ENCODE measurements at places on chromosomes 2 and 18.

DNA sequence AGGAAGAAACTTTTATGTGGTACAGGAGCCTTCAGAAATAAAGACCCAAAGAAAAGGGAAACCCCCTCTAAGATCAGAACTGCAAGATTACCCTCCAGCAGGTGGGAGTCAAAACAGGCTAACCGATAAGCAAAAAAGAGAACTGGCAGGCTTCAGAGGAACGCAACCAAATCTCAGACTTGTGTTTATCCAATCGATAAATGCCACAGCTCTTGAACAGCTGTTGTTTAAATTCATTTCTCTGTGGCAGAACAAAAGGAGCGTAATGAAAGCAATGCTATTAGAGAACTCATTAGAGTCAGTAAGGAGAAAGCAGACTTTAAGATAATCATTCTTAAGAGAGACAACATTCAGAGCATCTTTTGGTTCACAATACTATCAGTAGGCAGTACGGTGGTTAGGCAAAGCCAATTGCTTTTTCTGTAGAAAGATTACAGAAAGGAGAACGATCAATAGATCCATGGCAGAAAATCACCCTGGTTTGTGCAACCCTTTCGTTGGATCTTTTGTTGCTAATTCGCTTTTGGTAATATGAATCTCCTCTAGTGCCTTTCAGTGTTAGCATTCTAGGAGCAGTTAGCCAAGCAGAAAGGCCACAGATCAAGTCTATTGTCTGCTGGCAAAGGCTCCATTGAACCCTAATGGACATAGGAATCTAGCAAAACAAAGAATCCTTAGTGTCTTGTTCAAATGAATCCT lies 476.4 kb upstream of the CHST9 start:
- DNase-seq: no peak

DNA sequence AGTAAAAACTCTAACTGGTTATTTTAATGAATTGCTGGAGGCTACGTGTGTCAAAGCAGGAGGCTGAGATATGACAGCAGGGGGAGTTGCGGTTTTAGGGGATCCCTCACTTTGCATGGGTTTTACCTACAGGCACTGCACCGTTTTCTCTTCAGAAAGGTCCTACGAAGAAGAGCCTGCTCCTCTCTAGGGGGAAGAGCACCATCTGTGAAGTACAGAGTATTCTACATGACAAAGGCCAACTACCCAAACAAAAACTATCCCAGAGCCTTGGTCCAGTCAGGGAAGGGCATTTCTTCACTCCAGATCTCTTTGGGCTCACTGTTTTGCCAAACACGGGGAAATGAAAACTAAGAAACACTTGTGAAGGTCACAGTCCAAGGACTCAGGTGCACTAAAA lies 696.7 kb upstream of the SOX11 start:
- no peak for DNase-seq

DNA sequence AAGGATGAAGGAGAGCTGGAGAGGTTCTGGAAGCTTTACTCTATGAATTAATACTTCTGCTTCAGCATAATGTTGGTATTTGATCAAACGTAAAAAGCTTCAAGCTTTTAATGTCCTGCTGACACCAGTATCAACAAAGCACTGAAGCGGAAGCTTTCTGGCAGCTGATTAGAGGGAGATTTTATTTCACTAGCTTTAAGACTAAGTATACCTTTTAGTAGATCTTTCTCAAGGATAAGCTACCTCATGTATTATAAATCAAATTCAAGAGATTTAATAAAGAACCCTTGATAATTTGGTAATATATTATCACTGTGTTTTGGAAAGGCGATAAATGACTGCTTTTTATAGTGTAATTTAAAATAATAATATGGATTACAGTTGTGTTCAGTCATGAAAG lies 128.0 kb upstream of the CD302 start:
- no peak for DNase-seq

DNA sequence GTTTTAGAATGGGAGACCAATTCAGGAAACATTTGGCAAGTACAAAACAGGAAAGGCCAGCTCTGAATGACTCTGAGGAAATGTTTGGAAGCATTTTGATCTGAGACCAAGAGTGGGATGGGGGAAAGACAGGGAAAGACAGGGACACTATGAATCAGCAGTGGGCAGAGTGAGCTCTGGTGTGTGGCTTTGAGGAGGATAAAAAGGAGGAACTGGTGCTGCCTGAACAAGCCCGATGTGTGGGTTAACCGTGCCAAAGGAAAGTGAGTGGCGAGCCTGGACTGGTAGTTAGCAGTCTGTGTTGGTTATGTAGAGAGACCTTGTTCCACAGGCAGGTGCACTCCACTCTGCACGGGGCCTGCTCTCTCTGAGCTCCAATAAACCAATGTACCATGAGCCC lies 5.3 kb downstream of the MFSD6 start:
- DNase-seq: no peak

DNA sequence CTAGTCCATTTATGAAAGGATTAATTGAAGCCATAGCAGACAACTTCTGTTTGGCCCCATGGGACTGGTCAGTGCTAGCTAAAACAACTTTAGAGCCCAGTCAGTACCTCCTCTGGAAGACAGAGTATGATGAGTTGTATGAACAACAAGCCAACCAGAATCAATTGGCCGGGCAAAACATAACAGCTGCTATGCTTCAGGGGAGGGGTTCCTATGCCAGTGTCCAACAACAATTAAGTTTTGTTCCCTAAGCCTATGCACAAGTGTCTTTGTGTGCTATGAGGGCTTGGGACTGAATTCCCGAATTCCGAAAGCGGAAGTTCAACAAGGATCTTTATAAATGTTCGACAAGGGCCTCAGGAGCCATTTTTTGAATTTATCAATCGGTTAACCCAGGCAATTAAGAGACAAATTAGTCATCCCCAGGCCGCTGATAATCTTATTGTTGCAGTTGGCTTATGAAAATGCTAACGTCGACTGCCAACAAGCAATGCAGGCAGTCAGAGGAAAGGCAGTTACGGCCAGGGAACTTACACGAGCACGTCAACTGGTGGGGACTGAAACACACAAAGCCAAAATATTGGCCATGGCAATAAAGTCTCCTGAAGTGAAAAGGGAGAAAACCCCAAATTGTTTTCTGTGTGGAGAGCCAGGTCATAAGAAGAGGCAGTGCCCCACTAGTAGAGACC lies 57.9 kb downstream of the ZNF638 start:
- peak; percentile 69 for DNase-seq

DNA sequence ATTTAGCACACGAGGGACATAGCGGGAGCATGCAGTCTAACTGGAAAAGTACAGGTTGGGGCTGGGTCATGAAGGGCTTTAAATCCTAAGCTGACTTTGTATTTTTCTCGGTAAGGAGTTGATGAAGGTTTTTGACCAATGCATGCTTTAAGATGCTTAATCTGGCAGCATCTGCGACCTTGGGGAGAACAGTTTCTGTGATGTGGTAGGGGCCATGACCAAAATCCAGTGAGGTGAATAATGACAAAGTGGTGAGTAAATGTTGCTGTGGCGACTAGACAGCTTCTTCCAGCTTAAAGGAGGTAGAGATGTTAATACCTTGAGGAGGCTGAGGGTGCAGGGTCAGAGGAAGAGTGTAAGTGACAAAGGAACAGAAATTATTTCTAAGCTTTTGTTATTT lies 174.6 kb upstream of the ALPP start:
- DNase-seq: no peak

GRCh38 chr18:39453882-39454281 lies 1888.3 kb upstream of the CELF4 start:
- no peak for DNase-seq

DNA sequence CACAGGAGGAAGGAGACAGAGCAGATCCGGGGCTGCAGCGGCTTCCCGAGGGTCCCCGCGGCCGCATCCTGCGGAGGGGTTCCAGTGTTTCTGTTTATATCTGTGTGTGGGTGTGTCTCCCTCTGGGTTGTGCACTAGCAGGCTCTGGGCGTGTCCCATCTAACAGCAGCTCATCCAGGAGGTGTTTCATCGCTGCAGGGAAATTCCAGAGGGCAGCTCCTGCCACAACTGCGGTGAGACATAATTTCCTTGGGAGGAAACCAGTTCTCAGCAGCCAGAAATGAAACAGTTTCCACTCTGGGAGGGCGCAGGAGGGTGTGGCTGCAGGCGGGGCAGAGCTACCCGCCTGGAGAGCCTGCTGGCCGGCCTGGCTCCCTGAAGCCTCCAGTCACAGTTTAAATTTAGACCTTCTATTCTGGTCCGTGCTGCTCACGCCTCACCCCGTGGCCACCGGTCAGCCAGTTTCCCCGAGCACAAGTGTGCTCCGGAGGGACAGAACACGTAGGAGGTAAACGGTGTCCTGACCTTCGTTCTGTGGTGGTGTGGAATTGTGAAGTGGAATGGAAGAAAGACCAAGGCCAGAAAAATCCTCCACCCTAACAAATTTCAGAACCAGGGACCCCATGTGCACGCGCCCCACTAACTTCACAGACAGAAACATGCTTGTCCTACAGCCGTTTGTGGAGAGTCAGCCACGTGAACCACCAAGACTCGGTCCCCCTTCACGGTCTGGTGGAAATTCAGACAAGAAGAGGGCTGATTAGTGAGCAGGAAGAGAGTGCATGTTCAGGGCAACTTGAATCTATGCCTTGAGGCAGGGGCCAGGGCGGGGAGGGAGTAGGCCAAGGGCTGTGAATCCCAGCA lies 50.2 kb downstream of the TEX44 start:
- DNase-seq: no peak

DNA sequence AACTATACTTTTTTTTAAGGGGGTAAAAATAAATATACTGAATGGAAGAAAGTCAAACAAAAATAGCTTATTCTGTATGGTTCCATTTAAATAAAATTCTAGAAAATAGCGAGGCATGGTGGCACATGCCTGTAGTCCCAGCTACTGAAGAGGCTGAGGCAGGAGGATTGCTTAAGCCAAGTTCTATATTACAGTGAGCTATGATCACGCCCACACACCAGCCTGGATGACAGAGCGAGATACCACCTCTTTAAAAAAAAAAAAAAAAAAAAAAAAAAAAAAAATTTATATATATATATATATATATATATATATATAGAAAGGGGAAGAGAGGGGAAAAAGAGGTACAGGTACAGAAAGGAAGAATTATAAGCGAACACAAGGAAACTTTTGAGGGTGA lies 77.7 kb downstream of the MEMO1 start:
- no peak for DNase-seq

GRCh38 chr2:66058675-66059074 lies 376.2 kb upstream of the MEIS1 start:
- no peak for DNase-seq

- no peak for DNase-seq
Measured at GRCh38 chr18:78429127-78430108, 550.2 kb upstream of the SALL3 start.

- no peak for DNase-seq
Measured at GRCh38 chr2:50770299-50770698, 261.6 kb downstream of the NRXN1 start.

GRCh38 chr2:54724560-54725342 lies 1.3 kb downstream of the EML6 start:
- DNase-seq: peak; percentile 57

DNA sequence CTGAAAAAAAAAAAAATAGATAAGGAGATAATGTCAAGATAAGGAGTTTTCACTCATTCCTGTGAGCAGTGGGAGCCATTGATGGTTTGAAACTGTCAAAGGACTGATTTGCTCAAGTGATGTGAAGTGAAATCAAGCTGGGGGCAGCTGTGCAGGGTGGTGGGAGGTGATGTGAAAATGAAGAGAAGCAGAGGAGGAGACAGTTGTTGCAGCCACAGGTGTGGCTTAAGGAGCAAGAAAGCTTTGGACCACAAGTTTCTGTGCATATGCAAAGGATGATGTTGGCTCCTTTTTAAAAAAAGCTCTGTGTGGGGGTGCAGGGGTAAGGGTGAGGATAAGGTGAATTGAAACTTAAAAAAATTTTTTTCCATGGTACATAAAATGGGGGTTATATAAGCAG lies 8.3 kb downstream of the EFR3B start:
- DNase-seq: no peak

GRCh38 chr2:28736034-28736433 lies 15.6 kb upstream of the PPP1CB start:
- DNase-seq: peak; percentile 27

- DNase-seq: no peak
Measured at GRCh38 chr2:43464590-43464989, 131.2 kb downstream of the THADA start.

DNA sequence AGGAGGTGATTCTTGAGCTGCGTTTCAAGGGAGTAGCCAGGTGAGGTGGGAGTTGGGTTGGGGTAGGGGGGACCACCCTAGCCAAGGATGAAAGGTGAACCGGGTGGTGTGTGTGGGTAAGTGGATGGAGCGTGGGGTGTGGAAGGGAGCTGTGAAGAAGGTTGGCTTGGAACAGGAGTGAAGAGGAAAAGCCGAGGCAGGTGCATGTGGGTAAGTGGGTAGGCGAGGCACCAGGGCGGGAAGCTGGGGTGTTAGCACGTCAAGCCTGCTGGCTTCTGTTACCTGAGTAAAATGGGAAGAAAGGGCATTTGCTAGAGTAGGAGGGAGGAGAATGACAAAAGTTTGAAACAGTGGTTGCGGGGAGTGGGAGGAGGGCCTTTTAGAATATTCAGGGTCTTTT lies 31.6 kb downstream of the TANC1 start:
- DNase-seq: no peak

GRCh38 chr2:39875182-39875913 lies 96.3 kb upstream of the THUMPD2 start:
- DNase-seq: no peak

- no peak for DNase-seq
Measured at GRCh38 chr18:21105936-21106335, 5.7 kb downstream of the ROCK1 start.

DNA sequence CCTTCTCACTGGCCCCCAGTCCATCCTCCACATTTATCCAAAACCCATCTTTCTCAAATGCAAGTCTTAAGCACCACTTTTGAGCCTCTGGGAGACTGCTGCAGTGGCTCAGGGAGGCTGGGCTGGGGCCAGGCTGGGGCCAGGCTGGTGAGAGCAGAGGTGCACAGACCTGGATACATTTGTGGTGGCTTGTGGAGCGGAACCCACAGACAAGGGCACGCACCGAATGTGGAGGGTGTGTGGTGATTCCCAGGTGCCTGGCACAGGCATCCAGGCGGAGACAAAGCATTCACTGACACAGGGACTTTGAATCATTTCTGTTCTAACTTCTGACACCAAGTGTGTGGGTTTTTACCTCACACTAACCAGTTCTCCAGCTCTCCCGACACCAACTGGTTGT lies 42.2 kb upstream of the MGAT4A start:
- no peak for DNase-seq

GRCh38 chr2:45867349-45867748 lies 215.9 kb downstream of the PRKCE start:
- DNase-seq: no peak

- DNase-seq: no peak
Measured at GRCh38 chr18:12258719-12259705, 4.9 kb downstream of the CIDEA start.
